Stimulated activated CD8-positive, alpha-beta memory T cell treated with anti-CD3 and anti-CD28 coated beads, Interleukin-4, amount 100 ng/mL, for 24 hours (primary cell): ENCODE measurements at places on chromosomes 5 and 9.

GRCh38 chr9:109198736-109199382 is 31.8 kb upstream of the FRRS1L start:
- no peak for DNase-seq

GRCh38 chr9:70868041-70868440 is 253.4 kb downstream of the TRPM3 start:
- no peak for DNase-seq

GRCh38 chr5:11400316-11400715 is 503.9 kb downstream of the CTNND2 start:
- no peak for DNase-seq

DNA sequence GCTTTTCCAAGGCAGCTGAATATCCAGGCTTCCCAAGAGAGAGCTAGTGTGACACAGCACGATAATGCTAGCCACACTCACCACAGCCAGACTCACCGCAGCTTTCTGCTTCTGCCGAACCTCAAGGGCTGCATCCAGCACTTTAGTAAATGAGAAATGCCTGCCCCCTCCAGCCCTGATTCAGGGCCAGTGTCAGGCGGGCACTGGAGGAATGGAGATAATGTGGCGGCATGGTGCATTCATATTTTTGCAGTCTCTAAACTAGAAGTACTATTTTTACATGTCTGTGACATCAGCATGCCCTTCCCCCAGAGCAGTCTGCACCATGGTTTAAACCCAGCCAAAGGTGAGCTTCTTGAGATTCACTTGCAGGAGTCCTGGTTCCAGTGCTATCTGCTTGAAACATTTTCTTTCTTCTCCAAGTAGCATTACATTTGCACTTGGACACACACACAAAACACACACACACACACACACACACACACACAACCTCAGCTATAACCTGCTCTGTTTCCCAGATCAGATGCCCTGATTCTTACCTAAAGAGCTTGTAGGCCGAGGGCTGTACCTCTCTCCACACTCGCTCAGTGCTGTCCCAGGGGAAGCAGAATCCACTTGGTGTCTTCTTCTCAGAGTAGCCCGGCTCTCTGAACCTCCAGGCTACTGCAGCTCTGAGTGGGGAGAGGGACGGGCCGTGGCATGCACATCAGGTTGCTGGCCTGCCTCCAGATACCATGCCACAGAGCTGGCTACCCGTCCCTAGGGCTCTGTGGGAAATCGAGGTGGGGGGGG is at the start of gene FGF1:
Gene FGF1 (minus strand): TSS at position 673 of the 792 bp plus-strand sequence. CDS start 71,963 bp downstream, outside the sequence.
- DNase-seq = no peak

DNA sequence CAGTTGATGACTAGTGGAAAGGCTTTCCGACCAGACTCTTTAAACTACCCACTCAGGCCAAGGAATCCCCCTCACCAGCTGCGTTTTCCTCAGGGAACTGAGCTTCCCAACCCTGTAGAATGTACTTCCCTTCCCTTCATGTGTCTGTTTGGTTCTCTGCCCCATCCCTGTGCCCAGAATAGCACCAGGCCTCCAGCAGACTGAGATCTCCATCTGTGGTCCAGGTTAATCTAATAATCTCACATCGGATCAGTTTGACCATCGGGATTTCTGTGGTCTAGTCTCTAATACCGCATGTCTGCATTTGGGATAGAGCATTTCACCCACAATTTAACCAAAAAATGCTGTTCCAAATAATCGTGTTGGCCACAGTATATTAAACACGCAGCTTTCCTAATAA is 237.2 kb downstream of the ROR2 start:
- DNase-seq = no peak

DNA sequence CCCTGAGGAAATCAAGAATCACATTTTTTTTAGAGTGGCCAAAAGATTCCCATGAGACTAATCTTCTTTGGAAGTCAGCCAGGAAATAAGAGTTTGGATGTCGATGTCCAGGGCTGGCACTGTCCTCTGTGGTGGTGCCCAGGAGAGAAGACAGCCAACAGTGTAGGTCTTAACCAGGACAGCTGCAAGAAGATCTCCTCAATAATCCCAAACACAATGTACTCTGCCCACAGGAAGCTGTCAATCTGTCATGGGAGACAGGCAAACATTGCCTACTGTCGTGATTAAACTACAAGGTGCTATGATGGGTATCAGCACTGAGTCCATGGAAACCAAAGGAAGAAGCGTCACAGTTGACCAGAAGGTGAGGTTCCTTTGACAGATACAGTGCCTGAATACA is 174.1 kb downstream of the PIK3R1 start:
- DNase-seq = no peak

- no peak for DNase-seq
Measured at GRCh38 chr9:16309469-16310271, 560.8 kb downstream of the BNC2 start.

- DNase-seq = no peak
Measured at GRCh38 chr5:151257731-151258181, 4.8 kb downstream of the GM2A start.

DNA sequence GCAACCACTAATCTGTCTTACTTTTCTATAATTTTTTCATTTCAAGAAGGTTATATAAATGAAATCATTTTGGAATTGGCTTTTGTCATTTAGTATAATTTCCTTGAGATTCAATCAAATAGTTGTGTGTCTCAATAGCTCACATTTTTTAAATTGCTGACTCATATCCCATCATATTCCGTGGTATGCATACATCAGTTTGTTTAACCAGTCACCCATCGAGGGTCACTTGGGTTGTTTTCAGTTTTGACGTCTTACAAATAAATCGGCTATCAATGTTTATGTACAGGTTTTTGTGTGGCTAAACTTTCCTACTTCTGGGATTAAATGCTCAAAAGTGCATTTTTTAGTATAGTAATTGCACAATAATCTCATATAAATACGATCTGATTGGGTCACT is 185.5 kb downstream of the TAF11L14 start:
- no peak for DNase-seq

DNA sequence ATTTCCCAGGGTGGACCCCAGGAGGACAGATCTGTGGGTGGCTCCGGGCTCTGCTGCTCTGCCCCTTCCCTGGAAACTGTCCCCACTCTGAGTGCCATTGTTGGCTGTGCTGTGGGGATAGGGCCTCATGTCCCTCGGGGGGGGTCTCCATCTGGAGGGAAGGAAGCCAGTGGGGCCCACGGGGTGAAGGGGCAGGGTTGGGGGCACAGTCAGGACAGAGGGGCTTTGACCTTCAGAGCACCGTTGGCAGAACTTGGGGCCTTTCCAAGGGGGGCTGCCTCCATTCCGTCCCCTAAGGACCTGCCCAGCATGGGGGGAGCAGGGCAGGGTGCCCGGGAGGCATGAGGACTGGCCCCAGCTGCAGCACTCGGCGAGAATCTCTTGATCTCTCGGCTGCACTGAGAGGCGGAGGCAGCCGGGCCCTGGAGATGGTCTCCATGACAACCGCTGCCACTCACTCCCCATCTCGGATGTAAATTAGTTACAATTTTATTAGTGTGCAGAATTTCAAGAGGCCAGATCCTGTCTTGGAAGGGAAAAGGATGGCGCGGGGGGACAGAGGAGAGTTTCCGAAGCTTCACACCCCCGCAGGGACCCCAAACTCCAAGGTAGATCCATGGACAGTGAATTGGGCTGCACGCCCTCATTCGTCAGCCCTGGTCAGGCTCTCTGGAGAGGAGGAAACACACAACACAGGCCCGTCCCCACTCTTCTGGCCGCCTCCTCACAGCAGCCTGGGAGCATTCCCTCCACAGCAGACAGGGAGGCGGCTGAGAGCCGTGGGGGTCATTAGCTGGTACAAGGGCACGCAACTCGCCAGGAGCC is 216.2 kb upstream of the IER5L start:
- no peak for DNase-seq

GRCh38 chr5:123951582-123951977 is 439.6 kb downstream of the CSNK1G3 start:
- no peak for DNase-seq

- no peak for DNase-seq
Measured at GRCh38 chr9:128383007-128383753, 12.0 kb downstream of the URM1 start.

GRCh38 chr5:133344266-133344665 is 268.1 kb downstream of the FSTL4 start:
- no peak for DNase-seq
